ENCODE measurements at places on chromosomes 2 and 18.
A peak's percentile ranks its signal among the peaks of the same experiment; 100 is the strongest.

DNA sequence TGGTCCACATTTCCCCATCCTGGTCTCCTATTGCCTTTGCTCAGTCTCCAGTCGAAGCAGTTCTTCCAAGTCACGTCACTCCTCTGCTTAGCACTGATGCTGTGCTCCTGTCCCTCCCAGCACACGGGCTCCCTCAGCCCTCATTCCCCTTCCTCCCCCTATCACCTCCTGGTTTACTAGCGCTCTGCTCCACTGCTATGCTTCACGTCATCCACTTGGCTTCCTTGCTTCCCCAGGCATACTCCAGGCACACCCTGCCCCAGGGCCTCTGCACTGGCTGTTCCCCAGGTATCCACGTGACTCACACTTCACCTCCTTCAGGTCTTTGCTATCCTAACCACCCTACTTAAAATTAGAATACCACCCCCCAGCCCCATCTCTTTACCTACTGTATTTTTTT, 269.3 kb downstream of the GLI2 start:
- ATAC-seq: no peak

- ATAC-seq: no peak
Measured at GRCh38 chr2:57936216-57936615, 110.4 kb upstream of the VRK2 start.

- ATAC-seq: no peak
Measured at GRCh38 chr2:167719410-167719809, 528.0 kb downstream of the STK39 start.

DNA sequence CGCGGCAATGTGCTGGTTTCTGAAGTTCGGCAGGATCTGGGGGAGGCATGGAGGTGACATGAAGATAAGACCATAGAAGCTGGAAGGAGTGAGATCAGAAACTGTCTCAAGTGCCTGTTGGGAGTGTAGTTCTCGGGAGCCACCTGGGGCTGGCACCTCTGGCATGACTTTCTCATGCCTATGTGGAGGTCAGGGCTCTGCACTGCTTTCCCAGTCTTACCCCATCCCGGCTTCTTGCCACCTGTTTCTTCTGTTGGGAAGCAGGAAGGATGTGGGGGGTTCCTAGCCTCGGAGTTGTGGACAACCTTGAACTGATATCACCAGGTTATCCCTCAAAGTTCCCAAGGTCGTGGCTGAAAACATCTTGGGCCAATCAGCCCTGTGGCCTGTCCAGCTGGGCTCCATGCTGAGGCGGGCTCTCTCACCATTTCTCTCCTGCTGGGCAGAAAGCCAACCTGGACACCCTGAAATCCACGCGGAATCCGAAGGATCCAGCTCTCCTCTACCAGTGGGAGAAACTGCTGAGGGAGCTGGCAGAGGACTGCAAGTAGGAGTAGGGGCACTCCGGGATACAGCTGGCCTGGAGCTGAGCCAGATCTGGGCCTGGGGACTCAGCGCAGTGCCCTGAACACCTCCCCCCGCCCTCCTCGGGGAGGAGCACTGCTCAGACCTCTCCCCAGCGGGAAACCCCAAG, 42.5 kb downstream of the FER1L5 start:
- ATAC-seq: no peak

GRCh38 chr2:145994910-145995309, 1475.0 kb upstream of the ZEB2 start:
- no peak for ATAC-seq

DNA sequence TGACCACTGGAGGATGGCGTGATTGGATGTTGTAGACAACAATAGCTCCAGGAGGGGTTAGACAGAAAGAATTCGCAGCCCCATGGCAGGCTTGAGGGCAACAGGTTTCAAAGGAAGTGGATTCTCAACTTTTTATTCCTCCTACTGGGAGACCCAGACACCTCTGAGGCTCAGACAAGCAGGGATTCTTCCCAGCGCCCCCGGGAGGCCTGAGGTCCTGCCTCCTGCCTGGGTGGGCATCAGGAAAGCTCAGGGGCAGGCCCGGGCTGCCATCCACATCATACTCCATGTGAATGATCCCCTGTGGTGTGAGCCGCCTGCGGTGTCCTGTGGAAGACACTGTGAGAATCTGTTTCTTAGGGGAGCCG, 203.5 kb downstream of the CYP26B1 start:
- ATAC-seq: no peak

DNA sequence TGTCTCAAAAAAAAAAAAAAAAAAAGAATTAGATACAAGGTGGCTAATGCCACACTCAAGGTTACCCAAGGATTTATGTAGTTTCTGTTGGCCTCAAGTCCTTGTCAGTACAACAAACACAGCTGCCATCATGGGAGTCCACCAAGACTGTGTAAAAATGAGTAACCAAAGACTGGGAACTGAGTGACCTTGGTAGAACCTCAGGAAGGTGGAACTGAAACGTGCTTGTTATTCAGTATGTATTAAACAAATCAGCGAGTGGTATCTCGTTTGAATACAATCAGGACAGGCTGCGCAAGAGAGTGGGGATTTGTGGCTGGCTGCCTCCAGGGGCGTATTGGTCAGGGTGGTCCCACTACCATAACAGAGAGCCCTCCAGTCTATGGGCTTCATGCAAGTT, 1.6 kb upstream of the SFTPB start:
- ATAC-seq: peak; percentile 84

DNA sequence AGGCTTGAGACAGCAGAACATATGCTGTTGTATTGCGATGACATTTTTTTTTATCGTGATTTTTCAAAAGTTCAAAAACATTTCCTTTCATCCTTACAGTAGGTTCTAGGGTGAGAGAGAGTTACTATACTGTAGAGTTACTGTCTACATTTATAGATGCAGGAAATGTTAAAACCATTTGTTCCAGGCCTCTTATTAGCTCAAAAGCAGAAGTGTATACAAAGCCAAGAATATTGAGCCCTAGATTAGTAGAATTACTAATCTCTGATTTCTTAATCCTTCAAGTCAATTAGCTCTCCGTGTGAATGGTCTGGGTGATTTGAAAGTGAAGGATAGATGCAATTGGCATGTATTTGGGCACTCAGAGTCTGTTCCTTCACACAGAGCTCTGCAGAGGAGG, 73.1 kb downstream of the MAPRE2 start:
- ATAC-seq: no peak

- ATAC-seq: no peak
Measured at GRCh38 chr18:69839497-69839896, 108.2 kb downstream of the CD226 start.

DNA sequence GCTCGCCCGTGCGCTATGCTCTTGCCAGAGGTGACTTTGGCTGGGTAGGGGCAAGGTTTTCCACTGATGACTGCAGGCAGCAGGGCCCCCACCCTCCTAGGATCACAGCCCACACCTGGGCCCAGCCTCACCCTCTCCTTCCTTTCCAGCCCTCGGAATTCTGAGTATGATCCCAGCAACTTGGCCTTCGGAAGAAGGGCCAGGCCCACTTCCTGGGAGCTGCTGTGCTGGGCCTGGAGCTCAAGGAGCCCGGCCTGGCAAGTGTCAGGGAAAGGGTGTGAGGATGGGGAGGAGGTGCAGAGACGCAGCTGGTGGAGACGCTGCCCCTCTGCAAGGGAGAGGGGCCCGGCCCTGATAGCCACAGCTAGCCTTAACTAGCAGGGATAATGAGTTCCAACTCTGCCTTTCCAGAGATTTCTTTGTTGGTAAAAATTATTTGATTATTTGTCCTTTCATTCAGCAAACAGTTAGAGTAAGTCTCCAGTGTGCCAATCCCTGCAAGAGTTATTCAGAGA, 1.7 kb upstream of the CNDP1 start:
- ATAC-seq: no peak

DNA sequence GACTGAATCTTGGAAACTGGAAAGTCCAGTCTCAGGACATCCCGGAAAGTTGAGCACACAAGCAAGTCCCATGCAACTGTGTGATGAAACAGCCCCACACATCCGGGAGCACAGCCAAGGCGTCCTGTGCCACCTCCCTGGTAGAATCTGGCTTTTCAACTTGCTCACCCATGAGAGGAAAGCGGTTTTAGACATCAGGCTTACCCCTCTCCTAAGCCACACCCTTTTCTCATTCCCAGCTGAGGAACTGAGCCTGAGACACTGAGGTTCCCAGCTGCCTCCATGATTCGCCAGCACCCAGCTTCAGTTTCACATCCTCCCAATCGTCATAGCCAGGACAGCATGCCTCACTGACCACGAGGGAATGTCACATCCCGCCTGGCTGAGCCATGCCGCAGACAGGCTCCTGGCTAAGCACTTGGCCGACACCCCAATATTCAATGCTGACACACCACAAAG, 60.3 kb downstream of the STEAP3 start:
- ATAC-seq: no peak

- no peak for ATAC-seq
Measured at GRCh38 chr2:98247383-98247782, 98.9 kb upstream of the CNGA3 start.

- no peak for ATAC-seq
Measured at GRCh38 chr2:101466426-101466825, 8.5 kb downstream of the RFX8 start.

DNA sequence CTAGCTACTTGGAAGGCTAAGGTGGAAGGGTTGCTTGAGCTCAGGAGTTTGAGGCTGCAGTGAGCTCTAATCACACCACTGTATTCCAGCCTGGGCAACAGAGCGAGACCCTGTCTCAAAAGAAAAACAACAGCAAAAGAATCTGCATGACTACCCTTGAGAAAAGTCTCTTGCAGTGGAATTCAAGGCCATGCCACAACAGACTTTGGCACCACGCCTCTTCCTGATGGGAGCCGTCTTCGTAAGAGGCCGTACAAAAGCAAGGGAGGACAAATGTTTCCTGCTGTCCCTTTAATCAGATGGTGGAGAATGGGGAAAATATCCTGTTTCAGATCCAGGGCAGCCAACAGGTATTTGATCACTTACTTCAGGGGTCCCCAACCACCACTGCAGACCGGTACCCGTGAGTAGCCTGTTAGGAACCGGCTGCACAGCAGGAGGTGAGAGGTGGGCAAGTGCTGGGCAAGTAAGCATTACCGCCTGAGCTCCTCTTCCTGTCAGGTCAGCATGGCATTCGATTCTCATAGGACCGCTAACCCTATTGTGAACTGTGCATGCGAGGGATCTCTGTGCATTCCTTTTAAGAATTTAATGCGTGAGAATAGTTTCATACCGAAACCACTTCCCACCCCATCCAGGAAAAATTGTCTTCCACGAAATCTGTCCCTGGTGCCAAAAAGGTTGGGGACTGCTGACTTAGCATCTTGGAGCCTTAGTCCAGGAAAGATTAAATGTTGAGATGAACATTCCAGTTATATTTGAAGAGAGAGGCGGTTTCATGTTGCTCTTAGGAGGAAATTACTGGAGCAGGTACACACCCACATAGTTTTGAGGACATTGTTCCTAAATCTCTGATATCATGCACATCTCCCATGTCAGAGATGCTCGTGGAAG, 94.4 kb upstream of the XPO1 start:
- ATAC-seq: no peak

DNA sequence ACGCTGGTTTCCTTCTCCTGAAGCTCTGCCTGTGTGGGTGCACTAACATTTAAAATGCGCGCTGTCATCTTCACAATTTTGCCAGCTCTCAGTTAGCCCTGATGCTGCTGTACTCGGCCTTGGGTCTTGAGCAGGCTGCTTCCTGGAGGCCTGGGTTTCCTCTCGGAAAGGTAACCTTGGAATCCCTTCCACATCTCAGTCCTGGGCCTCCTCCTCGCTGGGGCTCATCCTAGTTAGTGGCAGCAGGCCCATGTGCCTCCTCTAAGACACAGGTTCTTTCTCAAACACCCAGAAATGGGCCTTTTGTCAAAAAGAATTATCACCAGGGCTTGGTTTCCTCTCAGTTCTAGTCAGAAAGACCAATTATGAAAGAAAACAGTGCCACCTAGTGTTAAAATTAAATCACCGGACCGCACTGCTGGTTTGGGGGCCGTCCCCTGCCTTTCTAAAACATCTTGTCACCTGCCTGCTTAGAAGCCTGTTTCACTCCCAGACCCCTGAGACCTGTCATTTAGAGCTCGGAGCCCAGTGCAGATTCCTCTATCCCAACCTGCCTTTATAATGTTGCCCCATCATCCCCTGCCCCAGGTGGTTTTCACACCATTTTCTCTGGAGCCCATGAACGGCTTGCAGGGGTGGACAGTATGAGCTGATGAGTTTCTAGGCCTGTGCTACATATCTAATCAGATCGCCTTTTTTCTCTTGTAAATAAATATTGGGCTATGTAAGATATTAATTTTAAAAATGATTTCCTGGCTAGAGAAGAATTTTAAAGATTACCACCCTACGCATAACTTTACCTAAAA, 42.4 kb downstream of the HK2 start:
- peak; percentile 82 for ATAC-seq

GRCh38 chr2:236249066-236249465, 15.1 kb downstream of the ASB18 start:
- no peak for ATAC-seq

GRCh38 chr2:51695531-51695930, 663.6 kb upstream of the NRXN1 start:
- no peak for ATAC-seq

- ATAC-seq: no peak
Measured at GRCh38 chr18:22551536-22552151, 133.9 kb upstream of the CTAGE1 start.

- ATAC-seq: no peak
Measured at GRCh38 chr18:53947092-53947640, 277.3 kb downstream of the MBD2 start.

GRCh38 chr2:111035830-111036441, 84.8 kb upstream of the BCL2L11 start:
- ATAC-seq: peak; percentile 87

GRCh38 chr2:161946489-161947107, 127.4 kb downstream of the DPP4 start:
- ATAC-seq: no peak

DNA sequence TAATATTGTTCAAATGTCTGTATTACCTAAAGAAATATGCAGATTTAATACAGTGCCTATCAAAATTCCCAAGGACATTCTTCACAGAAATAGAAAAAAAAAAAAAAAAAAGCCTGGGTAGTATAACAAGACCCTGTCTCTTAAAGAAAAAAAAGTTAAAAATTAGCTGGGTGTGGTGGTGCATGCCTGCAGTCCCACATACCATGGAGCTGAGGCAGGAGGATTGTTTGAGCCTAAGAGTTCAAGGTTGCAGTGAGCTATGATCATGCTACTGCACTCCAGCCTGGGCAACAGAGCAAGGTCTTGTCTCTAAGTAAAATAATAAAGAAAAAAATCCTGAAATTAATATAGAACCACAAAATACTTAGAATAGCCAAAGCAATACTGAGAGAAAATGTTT, 51.9 kb downstream of the SLC16A14 start:
- no peak for ATAC-seq

- no peak for ATAC-seq
Measured at GRCh38 chr2:62343636-62344337, 147.9 kb downstream of the B3GNT2 start.

- no peak for ATAC-seq
Measured at GRCh38 chr2:111022633-111023032, 98.1 kb upstream of the BCL2L11 start.

GRCh38 chr2:101500860-101501259, 25.9 kb upstream of the RFX8 start:
- no peak for ATAC-seq

Data from stimulated activated memory B cell treated with anti-CD40 and anti-IgM and Interleukin-4, amounts not matched to agents 10 μg/mL and 1 μg/mL and 100 μg/mL, for 72 hours (primary cell).